ENCODE measurements at places on chromosomes 16 and 17.

DNA sequence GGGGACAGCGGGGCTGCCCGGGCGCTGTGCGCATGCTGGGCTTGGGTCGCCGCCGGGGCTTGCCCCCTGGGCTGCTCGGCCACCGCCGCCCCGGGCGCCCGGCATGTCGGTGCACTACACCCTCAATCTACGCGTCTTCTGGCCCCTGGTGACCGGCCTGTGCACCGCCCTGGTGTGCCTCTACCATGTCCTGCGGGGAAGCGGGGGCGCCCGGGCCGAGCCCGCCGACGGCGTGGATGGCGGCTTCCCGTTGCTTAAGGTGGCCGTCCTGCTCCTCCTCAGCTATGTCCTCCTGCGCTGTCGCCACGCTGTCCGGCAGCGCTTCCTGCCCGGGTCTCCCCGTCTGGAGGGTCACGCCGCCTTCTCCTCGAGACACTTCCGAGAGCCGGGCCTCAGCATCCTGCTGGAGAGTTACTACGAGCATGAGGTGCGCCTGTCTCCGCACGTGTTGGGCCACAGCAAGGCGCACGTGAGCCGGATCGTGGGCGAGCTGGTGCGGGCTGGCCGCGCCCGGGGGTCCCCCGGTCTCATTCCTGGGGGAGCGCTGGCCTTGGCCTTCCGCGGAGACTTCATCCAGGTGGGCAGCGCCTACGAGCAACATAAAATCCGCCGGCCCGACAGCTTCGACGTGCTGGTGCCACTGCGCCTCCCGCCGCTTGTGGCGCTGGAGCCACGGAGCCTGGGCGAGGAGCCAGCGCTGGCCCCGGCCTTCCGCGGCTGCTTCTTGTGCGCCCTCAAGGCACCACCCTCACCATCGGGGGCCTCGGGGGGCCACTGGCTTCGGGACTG lies 789 bp downstream of the ITPRIPL2 start:
- peak; percentile 74 for DNase-seq

GRCh38 chr17:16820979-16821543 lies 131.0 kb downstream of the CCDC144A start:
- DNase-seq: no peak

GRCh38 chr17:80789356-80789902 lies 202.2 kb upstream of the CHMP6 start:
- DNase-seq: peak; percentile 96

DNA sequence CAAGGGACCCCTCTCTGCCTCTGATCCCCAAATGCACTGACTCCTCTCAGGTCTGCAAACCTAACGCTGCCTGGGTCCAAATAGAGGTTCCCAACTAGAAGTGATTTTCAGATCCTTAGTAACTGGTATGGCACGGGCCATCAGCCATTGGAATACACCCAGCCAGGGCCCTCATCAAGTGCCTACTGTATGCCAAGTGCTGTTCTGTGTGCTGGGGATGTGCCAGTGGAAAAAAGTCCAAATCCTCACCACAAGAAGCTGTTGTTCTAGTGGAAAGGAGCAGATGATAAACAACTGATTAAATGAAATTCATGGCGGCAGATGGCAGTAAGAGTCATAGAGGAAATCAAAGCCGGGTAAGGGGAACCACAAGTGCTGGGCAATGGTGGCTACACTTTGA lies 57.2 kb upstream of the MED9 start:
- no peak for DNase-seq
